ENCODE measurements at places on chromosomes 1 and 21. TPM values are rescaled to one million over a fixed set of nuclear protein-coding genes. Genes with fewer than 3 reads are reported as not detected.

TMEM52 gene
- total RNA-seq, result 11.6 TPM

KANK4 gene
- not detected for total RNA-seq

ASB17 gene
- total RNA-seq, result not detected

LRRIQ3 gene
- total RNA-seq, result not detected

IL20 gene
- total RNA-seq, result not detected

MXRA8 gene
- total RNA-seq, result 36.9 TPM

DNA sequence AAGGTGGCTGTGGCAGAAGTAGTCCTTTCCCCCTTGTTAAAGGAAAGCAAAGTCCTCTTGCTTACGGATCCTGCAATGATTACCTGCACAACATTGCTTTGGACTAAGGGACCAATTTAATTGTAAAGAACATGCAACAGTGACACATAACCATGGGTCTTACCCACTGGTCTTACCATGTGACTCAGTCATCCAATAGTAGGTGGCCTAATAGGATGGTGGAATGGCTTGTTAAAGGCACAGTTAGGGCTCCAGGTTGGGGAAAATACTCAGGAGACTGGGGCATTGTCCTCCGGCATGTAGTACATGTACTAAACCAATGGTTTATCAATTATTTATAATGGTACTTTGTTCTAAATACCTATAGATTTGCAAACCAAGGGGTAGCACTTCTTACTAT is 2.1 kb upstream of the YIPF1 start:
- no peak overlapping the region for H3K4me3 ChIP-seq
- H3K4me1 ChIP-seq, result peaks cover 5% of the 10 kb centered on the region
- H3K27ac ChIP-seq, result no peak overlapping the region
- no peaks in the 10 kb centered on the region for H3K27me3 ChIP-seq
- peaks cover 6% of the 10 kb centered on the region for H3K36me3 ChIP-seq

DNA sequence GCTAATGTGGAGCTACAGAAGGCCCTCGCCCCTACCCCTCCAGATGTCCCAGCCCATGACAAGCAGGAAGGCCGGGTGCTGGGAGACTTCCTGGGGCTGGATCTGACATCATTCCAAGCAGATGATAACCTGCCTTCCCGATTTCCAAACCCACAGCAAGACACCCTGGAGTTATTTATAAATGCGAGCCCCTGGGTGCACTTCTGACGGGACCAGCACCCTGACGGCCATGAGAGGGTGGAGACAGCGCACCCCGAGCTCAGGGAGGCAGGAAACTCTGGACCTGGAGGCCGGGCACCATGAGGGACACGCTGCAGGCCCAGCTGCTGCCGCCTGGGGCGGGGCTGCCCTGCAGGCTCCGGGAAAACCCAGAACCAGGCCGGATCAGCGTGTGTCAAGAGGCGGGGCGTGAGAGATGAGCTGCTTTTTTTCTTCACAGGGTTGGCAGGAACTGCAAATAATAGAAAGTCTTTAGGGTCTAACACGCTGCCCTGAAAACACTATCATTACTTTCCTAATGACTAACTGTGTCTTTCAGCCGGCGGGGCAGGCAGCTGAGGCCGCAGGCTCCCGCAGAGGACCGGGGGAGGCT is 2.5 kb upstream of the PCBP3 start:
- peak overlapping the region; percentile 72 for H3K27ac ChIP-seq
- peak; percentile 37 for DNase-seq
- H3K27me3 ChIP-seq, result no peaks in the 10 kb centered on the region
- no peak overlapping the region for H3K4me3 ChIP-seq
- H3K4me1 ChIP-seq, result no peaks in the 10 kb centered on the region
- H3K36me3 ChIP-seq, result no peaks in the 10 kb centered on the region

GRCh38 chr1:237219751-237220642 is 178.0 kb downstream of the RYR2 start:
- H3K27me3 ChIP-seq, result no peaks in the 10 kb centered on the region
- no peak overlapping the region for H3K4me3 ChIP-seq
- no peaks in the 10 kb centered on the region for H3K36me3 ChIP-seq

DNA sequence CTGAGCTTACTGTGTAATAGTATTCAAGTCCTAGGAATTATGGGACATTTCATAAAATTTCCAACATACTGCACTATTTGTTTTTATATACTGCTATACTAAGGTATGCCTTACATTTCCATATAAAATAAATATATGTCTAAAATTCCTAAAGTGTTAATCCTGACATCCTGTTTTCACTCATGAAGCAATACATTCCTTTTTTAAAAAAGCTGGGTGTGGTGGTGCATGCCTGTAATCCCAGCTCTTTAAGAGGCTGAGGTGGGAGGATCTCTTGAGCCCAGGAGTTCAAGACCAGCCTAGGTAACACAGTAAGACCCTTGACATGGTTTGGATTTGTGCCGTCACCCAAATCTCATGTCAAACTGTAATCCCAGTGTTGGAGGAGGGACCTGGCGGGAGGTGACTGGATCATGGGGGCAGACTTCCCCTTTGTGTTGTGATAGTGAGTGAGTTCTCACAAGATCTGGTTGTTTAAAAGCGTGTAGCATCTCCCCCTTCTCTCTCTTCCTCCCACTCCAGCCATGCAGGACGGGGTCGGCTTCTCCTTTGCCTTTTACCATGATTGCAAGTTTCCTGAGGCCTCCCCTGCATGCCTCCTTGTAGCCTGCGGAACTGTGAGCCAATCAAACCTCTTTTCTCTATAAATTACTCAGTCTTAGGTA is 5.8 kb downstream of the CDC42BPA start:
- no peak for DNase-seq
- H3K4me3 ChIP-seq, result no peak overlapping the region
- H3K4me1 ChIP-seq, result no peaks in the 10 kb centered on the region
- H3K27me3 ChIP-seq, result no peaks in the 10 kb centered on the region

GRCh38 chr1:233328142-233328921 is 808 bp downstream of the MAP3K21 start:
- no peaks in the 10 kb centered on the region for H3K27me3 ChIP-seq
- no peaks in the 10 kb centered on the region for H3K4me1 ChIP-seq
- H3K27ac ChIP-seq, result peak overlapping the region; percentile 71
- no peaks in the 10 kb centered on the region for H3K36me3 ChIP-seq

Data from Peyer's patch (tissue), 4 donors.